ENCODE measurements at places on chromosomes 7 and 10.

- no peak for DNase-seq
Observed at GRCh38 chr10:29600821-29601220, 34.0 kb downstream of the SVIL start.

DNA sequence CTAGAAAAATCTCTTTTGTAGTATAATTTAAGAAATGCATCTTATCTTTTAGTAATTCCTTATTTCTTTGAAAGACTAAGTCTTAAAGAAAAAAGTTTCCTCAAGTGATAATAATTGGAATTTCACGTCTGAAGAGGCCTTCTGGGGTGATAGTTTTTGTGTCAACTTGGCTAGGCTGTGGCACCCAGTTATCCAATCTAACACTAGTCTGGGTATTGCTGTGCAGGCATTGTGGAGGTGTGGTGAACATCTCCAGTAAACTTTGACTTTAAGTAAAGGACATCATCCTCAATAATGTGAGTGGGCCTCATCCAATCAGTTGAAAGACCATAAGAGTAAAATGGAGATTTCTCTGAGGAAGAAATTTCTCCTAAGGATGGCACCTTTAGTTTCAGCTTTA, 2.3 kb upstream of the TUBAL3 start:
- no peak for DNase-seq

DNA sequence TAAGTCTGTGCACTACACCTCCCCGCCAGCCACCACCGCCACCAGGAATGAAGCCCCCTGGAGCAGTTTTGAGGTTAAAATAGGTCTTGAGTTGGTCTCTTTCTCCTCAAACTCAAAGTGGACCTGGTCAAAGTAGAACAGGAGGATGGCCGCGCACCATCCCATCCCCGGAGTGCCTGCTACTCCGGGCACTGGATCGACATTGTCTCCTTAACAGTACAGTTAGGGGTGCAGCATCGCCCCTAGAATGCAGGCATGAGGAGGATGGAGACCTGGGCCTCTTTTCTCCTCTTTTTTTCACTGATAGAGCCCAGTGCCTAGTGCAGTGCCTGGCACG, 145.5 kb downstream of the SLIT1 start:
- DNase-seq = no peak

DNA sequence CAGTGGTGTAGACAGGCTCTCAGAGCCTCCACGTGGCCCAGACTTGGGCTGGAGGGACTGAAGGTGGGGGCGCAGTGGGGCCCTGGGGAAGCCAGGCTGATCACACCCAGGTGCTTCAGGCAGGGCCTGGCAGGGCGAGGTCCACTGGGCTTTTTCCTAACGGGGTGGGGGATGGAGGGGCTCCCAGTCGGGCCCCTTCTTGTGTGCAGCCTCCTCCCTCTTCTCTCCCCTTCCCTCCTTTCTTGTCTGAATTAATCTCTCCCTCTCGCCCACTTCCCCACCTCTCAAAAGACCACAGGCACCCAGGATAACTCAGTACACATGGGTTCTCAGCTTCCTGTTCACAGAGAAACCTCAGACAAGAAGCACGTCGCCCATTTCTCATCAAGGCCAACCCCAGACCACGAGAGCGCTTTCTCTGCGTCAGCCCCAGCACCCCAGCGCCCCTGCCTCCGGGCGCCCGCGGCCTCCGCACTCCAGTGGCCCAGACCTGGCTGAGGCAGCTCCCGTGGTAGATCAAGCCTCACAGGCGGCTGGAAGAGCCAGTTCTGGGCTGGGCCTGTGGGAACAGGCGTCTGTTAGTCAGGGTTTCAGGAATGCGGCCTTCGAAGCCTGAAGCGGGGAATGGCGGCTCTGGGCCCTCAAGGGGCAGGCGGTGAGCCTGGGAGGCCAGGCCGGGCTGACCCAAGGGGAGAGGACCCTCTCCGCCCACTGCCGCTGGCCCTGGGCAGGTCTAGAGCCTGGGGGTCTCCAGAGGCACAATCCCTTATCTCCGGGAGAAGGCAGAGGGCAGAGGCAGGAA, 50.6 kb downstream of the PWWP2B start:
- DNase-seq = peak; percentile 92

- no peak for DNase-seq
Observed at GRCh38 chr10:58305821-58306220, 29.0 kb upstream of the UBE2D1 start.

DNA sequence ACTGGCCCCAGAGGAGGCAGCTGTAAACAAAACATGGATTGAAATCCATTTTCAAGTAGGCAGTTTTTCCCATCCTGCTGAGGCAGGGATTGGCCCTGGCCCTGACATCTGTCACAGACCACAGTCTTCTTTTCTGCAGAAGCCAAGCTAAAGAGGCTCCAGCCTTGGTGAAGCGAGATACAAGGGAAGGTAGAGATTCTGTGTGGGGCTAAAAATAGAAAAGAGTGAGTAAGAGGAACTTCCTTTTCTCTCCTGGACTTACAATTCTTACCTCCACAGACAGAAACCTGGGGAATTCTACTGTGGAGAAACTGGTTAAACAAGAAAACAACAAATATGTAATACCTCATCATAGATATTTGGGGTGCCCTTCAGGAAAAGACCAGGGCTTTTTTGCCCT, 624.8 kb upstream of the FZD8 start:
- DNase-seq = no peak

GRCh38 chr10:15585303-15585715, 134.4 kb downstream of the ITGA8 start:
- DNase-seq = peak; percentile 75

- DNase-seq = no peak
Observed at GRCh38 chr10:95880704-95881103, 27.1 kb upstream of the CC2D2B start.

GRCh38 chr7:151694828-151695580, 175.3 kb upstream of the RHEB start:
- DNase-seq = peak; percentile 84

GRCh38 chr10:51521605-51522004, 177.8 kb downstream of the CSTF2T start:
- DNase-seq = no peak

DNA sequence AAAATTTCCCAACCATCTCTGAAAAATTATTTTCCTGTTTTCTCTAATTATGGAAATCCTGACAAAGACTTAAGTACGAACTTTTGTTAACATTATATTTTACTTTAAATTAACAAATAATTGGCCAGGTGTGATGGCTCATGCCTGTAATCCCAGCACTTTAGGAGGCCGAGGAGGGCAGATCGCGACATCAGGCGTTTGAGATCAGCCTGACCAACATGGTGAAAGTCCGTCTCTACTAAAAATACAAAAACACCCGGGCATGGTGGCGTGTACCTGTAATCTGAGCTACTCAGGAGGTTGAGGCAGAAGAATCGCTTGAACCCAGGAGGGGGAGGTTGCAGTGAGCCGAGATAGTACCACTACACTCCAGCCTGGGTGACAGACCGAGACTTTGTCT, 32.2 kb downstream of the DGKB start:
- DNase-seq = no peak

DNA sequence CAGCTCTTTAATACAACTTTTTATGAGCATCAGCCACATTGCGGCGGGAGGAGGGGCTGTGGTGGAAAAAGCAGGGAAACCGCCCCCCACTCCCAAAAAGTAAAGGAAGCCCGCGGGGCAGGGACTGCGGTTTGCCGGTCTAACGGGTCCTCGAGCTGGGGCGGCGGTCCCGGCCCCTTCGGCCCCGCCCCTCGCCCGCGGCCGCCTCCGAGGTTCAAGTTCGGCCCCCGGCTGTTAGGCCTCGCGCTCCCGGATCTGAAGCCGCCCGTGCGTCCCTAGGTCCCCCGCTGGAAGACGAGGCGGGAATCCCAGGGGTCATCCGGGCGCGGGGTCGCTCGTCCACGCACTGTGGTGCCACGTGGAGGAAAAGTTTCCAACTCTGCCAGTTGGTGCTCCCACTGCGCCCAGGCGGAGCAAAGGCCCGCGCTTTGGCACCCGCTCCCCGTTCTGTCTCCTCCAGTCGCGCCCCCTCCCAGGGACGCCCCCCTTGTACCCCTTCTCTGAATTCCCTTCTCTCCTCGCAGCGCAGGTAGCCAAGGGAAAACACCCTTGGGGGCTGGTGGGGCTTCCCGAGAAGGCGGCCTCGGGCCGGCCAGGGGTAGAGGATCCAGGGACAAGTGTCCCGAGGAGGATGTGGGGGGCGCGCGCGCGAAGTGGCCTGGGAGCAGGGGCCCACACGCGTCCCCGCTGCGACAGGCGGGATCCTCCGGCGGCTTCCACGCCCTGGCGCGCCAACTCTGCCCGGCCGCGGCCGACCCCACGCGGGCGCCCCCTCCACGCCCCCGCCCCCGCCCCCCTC, 798 bp upstream of the AUTS2 start:
- peak; percentile 89 for DNase-seq

GRCh38 chr10:112360308-112361270, 13.3 kb upstream of the ACSL5 start:
- no peak for DNase-seq

GRCh38 chr7:66974986-66975590, 20.3 kb downstream of the SBDS start:
- peak; percentile 53 for DNase-seq

DNA sequence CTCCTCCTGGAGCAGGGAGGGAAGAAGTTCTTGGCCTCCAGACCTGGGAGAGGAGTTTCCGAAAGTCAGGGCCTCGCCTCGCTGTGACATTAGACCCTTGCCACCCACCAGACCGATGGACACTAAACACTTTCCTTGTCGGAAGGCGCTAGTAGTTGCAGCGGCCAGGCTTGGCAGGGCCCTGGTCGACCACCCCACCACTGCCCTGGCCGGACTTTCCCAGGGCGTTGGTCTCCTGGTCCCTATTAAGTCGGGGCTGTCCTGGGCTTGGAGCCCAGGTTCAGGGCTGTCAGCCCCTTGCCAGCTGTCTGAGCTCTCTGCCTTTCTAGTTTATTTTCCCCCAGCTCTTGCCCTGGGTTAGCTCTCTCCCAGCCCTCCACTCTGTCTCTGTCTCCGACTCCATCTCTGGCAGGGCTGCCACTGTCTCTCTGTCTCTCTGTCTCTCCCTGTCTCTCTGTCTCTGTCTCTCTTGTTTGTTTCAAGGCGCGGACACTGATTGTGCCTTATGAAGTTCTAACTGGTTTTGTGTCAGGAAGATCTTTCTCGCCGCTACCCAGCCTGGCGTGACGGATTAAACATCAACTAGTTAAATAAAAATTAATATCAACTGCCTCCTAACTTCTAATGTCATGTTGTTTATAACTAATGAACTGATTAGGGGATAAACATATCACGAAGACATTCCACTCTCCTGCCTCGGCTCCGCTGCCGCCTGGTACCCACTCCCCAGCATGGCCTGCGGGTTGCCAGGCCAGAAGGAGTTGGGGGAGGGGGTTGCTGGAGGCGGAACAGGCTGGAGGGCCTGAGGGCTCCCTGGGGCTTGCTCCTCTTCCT, 13.8 kb upstream of the PAX2 start:
- DNase-seq = peak; percentile 32

- DNase-seq = no peak
Observed at GRCh38 chr7:105487579-105488571, 34.2 kb downstream of the PUS7 start.

GRCh38 chr7:103549786-103550185, 103.8 kb upstream of the SLC26A5 start:
- DNase-seq = no peak

- no peak for DNase-seq
Observed at GRCh38 chr7:38308140-38308539, 34.7 kb upstream of the TARP start.

DNA sequence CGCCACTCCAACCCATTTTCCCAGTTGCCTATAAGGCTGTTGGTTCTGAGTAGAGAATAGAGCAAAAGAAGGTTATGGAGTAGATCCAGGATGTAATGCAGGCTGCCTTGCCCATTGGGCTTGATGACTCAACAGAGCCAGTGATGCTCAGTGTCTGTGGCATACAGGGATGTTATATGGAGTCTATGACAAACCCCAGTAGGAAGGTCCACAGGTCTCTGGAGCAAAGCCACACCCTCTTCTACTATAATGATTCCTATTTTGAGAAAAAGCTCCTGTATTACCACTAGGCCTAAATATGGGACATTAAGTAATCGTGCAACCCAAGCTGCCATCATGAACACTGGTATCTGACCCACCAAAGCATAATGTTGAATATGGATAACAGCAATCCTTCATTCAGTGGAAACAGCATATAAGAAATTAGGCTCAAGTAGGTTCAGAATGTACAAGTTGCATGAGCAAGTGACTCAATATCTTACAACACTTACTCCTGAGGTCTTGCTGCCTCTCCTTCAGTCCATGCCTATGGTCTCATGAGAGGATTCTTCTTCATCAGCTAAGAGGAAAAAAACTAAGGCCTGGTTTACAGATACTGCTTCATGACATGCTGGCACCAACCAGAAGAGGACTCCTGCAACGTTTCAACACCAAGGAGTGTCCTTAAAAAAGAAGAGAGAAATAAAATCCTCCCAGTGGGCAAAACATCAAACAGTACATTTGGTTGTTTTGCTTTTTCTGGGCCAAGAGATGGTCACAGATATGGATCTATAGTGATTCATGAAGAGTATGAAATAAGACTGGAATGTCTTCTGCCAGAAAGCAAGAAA, 14.8 kb upstream of the FHIP2A start:
- DNase-seq = no peak

All from spleen (tissue), 13 donors.